ENCODE measurements at places on chromosomes 5 and 9.

DNA sequence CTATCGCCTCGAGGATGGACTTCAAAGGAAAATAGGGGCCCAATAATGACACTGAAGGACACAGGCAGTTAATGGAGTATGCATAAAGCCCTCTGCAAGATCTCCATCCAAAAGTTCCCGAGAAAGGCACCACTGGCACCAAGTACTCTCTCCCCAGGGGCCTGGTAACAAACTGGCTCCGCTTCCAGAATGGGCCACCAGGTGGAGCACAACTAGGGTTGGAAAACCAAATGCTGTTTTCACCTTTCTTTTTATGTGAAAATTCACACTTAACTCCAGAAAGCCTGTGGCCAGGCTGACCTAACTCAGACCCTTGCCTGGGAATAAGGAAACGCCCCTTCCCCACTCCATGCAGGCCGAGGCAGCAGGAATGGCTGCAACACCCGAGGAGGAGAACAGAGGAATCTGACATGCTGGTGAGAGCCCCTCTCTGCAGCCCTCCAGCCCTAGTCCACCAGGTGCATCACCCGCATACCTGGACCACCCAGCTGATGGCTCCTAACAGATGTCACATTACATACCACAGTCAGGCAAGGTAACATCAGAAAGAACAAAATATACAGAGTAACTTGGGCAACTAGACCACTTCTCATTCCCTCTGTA is 42.8 kb downstream of the CAMSAP1 start:
- DNase-seq = peak; percentile 66

DNA sequence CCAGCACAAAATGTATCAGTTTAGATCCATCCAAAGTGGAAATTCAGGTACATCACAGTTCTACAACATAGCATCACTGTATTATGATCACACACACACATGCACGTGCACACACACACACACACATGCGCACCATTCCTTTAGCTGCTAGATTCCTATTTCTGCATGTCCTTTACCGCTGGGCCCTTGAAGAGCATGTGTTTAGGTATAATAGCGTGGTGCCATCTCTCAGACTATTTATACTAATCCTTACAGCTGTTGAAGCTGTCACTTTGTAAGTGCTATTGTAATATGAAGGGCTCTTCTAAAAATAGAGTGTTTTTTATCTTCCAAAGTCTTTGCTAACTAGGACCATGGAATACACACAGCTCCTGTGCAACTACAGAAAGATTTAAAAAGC is 308.8 kb upstream of the TRPC7 start:
- DNase-seq = no peak

GRCh38 chr9:113853333-113853732 is 22.8 kb upstream of the ZNF618 start:
- peak; percentile 40 for DNase-seq

DNA sequence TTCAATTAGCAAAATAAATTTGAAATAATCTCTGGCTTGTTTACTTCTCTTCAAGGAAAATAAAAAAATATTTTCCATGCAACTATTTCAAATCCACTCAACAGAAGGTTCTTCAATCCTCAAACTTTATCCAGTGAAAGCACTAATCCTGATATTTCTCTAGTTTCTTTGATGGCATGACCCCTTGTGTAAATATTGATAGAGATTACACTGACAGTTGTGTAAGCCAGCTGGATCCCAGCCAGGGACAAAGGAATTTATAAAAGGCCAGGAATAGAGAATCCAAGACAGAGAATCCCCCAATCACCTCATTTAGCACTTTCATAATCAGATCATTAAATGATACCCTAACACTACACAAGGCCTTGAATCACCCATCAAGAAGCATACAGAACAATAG is 135.2 kb downstream of the GNA14 start:
- no peak for DNase-seq

DNA sequence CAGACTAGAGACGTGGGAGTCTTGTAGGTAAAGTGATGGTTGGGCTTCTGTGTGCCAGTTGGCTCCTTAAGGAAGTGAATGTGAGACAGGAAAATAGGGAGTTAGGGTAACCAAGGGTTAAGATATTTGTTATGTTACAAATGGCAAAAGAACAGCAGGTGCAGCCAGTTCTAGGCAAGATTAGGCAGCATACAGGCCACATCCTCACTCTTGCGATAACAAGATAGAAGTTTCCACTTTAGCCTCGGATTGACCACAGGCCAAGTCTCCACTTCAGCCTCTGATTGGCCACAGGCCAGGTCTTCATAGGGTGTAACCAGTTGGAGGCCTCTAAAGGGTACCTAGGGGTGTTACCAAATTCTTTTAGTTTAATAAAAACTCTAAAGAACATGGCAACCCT is 54.6 kb upstream of the ABCA1 start:
- no peak for DNase-seq

DNA sequence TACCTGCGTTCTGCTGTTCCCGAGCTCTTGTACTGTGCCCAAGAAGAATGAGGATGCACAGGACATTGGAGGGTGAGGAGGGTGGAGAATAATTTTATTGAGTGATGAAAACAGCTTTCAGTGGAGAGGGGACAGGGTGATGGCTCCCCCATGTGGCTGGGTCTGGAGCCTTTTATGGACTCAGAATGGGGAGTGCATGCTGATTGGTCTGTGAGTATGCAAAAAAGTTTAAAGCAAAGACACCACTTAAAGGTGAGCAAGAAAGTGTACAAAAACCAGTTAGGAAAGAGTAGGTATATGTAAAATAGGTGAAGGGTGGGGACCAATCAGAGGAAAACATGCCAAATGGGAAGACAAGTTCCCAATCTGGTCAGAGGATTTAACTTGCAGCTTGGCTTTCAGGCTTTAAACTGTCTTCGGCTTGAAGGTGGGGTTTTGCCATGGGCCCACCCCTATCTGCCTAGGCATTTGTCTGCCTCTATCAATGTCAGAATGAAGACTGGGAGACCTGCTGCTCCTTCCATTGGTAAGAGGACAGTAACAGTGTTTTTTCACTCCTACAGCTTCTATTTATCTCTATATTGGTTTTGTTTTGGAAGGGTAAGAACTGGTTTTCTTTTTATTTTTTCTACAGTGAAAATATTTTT is 118.0 kb upstream of the RAI14 start:
- DNase-seq = no peak

DNA sequence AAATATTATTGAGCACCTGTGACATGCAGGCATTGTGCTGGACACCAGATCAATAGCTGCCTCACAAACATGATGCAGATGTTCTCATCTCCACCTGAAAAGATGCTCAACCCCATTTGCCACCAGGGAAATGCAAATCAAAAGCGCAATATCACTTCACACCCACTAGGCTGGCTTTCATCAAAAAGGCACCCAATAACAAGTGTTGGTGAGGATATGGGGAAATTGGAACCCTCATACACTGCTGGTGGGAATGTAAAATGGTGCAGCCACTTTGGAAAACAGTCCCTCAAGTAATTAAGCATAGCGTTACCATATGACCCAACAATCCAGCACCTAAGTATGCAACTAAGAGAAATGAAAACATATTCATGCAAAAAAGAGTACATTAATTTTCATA is 24.7 kb downstream of the FGF1 start:
- no peak for DNase-seq

DNA sequence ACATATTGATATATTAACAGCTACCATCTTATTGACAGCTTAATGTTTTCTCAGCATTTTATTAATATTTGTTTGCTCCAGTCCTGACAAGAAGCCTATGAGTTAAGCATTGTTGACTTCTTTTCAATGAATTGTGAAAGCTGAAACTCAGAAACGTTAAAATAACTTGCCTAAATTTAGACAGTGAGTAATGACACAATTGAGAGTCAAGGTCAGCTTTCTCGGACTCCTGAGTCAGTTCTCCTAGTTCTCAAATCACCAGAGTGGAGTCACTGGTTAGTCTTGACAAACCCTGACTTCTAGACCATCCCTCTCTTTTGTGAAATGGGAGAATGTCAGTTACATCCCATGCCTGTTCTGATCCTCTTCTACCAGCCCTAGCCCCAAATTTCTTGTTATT is 222.7 kb upstream of the ACO1 start:
- no peak for DNase-seq

DNA sequence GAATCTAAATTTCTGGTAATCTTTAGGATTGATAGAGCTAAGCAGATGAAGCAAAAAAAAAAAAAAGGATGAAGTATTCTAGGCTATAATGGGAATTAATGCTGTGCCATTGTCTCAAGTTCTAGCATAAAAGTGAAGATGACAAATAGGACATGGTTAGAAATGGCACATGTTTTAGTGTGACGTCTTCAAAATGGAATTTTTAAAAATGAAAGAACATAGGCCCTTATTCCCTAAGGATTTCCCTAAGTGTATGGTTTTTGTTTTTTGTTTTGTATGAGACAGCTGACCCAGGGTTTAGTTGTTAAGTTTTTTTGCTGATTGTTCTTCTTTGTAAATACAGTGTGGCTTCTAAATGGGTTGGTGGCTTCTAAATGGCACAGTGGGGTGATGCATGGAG is 7.1 kb downstream of the TLE4 start:
- no peak for DNase-seq

- no peak for DNase-seq
These were observed 248.3 kb downstream of the FBXL7 start for GRCh38 chr5:15748266-15748665.

- DNase-seq = no peak
These were observed 155.1 kb downstream of the BNC2 start for GRCh38 chr9:16715404-16715803.

DNA sequence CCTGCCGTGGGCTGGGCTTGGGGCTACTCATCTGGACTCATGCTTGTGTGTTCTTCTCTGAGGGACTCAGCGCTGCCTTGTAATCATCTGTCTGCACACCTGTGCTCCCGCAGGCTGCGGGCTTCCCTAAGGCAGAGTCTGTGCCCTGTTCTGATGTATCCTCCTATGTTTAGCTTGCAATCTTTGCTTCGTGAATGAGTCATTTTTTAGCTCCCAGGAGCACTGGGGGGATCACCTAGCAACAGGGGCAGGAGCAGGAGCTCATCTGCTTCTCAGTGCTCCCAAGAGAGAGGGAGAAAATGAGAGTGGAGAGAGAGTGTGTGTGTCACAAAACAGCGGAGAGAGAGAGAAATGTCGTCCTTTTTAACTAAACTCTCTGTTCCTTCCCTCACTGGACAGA is 202.4 kb upstream of the ZNF618 start:
- DNase-seq = no peak

GRCh38 chr9:120626512-120626911 is 46.5 kb upstream of the CDK5RAP2 start:
- DNase-seq = no peak

DNA sequence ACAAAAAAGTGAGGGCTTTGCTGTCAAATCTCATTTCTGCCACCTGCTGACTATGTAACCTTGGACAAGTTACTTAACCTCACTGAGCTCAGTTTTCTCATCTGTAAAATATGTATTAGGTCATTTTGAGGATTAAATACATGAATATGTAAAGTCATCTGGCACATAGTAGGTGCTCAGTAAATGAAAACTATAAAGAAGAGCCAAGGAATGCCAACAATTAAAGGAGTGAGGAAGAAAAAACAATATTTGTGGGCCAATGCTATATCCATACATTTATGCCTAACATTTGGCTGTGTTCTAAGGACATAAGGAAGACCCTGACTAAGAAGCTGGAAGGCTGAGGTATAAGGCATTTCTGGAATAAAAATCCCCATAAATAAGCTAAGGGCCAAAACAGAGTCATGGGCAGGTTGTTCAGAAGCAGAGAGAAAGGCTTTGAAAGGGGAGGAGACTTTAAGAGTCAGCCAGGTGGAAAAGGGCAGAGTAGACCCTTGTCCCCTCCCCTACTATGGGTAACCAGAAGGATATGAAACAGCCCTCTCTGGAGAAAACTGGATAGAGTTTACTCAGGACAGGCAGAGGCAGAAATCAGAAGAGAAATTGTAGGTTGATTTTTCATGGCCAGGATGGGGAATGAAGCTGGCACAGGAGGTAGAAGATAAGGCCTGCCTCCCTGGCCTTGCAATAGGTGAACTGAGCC is 47.6 kb upstream of the SIL1 start:
- no peak for DNase-seq

- no peak for DNase-seq
These were observed 884.9 kb upstream of the WWC1 start for GRCh38 chr5:167406513-167406912.

DNA sequence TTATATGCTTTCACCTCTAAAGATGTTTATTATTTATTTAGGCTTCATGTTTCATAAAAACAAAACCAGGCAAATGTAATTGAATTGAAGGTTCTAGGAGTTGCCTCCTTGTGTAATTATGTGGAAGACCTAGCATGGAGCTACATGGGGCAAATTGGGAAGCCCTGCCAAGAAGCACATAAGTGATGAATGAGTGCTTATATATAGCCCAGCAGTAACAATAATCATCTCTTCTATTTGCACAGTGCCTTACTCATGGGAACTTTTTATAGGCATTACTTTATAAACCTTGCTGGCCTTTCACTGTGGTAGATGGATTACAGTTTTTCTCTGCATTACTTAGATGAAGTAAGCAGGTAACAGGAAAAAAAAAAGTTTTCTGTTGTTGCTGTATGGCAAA is 40.0 kb upstream of the GRAMD2B start:
- no peak for DNase-seq

All from NAMALWA (cell line).